Stimulated activated CD8-positive, alpha-beta memory T cell treated with anti-CD3 and anti-CD28 coated beads, Interleukin-15, amount 100 ng/mL, for 4 hours (primary cell): ENCODE measurements at places on chromosomes 12 and 14.

DNA sequence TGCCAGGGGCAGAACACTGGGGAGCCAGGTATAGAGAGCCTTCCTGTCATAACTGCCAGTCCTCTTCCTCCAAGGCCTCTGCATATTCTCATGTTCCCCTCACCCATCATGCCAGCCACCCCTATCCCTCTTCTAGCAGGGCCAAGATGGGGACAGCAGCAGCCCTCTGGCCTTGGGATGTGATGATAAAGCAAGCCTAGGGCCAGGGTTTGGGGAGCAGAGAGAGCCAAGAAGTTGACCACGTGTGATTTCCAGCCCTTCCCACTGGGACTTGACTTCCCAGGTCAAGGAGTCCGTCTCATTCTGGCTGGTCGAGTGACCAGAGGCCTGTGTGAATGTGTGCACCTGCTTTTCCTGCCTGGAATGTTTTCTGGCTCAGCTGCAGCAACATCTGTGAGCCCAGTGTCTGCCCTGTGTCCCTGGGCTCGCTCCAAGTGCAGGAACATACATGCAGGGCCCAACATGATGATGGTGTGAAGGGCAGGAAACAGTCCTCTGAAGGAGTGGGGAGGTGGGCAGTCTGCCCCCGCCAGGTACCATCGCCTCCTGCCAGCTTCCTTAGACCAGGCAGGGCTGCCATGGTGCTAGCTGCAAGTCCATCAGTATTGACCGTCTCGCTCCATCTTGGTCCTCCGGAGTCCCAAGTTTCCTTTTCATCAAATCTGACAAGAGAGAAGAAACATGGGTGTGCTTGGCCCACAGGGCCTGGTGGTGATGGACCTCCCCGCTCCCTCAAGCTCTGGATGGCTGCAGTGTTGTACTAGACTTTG, 21.0 kb downstream of the VASH1 start:
- DNase-seq: no peak

DNA sequence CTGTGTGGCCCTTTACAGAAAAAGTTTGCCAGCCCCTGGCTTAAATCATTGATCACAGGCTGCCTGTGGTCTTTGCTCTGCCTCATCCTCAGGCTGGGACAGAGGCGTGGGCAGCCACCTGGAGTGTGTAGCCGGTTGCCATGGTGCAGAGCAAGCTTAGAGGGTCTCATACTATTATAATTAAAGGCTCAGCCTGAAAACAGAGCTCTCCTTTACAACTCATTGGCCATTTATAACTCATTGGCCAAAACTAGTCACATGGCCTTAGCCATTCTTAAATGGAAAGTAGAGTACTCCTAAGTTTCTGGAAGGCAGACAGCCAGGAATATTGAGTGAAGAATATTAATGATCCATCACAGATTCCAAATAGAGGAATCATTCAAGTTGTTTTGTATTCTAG, 3.0 kb downstream of the HSP90B1 start:
- DNase-seq: no peak

DNA sequence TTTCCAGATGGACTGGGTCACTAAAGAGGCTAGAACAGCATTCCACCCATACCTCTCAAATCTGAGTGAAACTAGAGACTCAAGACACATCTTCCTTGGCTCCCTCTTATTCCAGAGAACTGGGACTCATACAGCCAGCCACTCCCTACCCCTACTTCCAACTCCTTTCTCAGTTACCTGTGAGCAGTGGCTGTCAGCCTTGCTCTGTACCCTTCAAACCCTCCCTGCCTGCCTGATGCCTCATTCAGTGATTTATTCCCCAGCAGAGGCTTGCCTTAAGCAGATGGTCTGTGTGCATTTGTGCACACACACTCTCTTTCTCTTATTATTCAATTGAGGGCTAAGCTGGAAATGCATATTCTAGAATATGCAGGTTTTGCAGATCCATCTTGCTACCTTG, 14.6 kb downstream of the GPR84 start:
- DNase-seq: no peak

DNA sequence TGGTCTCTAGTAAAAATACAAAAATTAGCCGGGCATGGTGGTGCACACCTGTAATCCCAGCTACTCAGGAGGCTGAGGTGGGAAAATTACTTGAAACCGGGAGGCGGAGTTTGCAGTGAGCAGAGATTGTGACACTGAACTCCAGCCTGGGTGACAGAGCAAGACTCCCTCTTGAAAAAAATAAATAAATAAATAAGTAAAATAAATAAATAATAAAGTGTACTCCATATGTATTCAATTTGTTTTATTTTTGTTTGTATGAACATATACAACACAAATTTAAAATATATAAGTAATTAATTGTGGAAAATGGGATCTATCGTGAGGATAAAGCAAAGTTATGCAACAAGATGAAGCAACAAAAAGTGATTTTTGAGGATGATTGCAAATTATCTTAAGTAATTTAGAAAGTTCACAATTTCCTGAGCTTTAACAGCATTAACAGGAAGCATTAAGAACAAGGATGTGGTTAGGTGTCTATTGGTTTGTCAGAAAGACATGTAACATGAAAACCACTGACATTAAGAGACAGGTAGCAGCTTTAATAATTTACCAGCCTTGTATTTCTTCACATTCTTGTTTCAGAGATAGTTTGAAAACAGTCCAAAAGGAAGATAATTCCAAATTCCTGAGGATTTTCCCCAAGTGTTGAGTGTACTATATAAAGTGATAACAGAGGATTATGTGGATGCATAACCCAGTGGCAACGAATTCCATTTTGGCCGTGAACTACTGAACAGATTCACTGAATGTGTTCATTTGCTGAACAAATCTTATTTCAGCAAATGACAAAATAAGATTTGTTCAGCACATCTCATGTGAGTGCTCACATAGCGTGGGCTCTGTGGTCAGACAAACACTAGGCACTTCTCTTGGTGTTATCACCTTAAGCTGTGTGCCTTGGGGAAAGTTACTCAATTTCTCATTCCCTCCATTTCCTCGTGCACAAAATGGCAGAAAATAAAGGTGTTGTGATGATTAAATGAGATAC, 68.6 kb upstream of the RESF1 start:
- DNase-seq: no peak
